ENCODE measurements at places on chromosomes 2 and 18.

DNA sequence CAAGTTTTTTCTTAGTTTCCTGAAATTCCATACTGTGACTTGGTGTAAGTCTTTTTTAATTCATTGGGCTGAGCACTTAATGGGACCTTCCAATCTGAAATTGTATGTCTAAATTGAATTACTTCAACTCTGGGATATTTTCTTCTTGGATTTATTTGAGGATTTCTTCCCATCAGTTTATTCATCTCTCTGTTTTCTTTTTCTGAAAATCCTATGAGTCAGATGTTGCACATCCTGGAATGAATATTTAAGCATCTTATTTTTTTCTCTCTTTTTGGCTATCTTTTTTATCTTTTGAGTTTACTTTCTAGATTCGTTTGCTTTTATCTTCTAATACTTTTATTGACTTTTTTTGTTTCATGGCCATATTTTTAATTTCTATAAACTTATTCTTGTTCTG, 55.4 kb upstream of the ACYP2 start:
- DNase-seq: no peak

DNA sequence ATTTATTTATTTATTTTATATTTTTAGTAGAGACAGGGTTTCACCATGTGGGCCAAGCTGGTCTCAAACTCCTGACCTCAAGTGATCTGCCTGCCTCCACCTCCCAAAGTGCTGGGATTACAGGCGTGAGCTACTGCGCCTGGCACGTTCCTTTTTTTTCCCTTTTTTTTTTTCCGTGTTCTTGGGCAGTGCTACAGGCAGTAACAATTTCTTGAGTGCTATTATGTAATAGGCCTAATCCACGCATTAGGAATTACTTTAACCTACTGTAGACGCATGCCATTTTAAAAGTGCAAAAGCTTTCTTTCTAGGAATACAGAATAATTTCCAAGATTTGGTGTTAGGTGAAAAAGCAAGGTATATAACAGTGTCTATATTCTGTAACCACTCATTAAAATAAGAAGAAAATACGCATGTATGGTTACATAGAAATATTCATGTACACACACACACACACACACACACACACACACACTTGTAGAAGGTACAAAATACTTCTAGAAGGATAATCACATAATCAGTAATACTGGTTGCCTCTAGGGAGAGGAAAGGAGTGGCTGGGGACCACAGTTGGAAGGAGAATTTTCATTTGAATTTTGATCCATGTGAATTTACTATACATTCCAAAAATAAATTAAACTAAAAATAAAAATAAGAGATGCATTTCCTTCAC, 92.3 kb downstream of the METTL8 start:
- DNase-seq: no peak

GRCh38 chr2:173903601-173904394, 61.4 kb downstream of the SP3 start:
- DNase-seq: no peak

DNA sequence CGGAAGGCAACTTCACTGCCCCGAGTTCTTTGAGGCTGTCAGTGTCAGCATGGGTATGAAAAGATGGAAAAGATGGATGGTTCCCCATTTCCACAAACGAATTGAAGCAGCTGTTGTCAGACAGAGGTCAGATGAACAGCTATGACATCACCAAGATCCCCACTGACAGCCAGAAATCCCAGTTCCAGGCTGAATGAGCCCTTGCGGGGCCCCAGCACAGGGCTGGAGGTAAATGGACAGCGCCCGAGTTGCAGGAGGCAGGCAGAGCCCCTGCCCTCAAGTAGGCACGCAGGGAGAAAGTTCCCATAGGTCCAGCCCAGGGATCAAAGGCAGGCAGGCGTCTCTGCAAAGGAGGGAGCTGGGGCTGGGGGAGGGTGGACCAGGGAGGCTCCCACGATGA, 169.5 kb upstream of the AGAP1 start:
- no peak for DNase-seq

- no peak for DNase-seq
These were observed 33.2 kb downstream of the SLC38A11 start for GRCh38 chr2:164922134-164922533.

GRCh38 chr2:160826496-160826895, 332.9 kb upstream of the RBMS1 start:
- no peak for DNase-seq

DNA sequence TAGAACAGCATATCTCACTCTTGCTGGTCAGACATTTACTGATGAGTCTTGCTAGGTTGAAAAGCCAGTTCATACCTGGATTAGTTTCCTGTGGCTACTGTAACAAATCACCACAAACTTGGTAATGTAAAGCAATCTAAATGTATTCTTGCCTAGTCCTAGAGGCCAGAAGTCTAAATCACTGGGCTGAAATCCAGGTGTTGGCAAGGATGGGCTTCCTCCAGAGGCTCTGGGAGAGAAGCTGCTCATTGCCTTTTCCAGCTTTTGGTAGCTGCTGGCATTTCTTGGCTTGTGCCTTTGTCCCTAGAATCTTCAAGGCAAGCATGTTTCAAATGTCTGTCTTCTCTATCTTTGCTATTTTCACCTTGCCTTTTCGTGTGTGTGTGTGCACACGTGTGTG, 62.3 kb upstream of the MAP4K3 start:
- DNase-seq: no peak

DNA sequence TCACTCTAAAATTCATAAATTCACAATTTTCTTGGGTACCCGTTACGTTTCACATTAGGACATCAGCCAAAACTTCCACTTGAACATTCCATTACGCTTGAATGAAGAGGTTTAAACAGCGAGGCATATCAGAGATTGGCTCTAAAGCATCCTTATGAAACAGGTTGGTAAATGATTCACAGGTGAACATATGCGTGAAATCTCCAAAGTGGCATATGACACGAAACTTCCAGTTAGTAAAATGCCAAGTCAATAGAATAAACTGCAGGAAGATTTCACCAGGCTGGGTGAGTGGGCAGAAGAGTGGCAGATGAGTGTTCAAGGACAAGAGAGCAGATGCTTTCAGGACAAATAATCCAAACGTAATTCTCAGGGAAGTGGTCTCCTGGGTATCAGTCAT, 33.9 kb upstream of the GLS start:
- DNase-seq: no peak

DNA sequence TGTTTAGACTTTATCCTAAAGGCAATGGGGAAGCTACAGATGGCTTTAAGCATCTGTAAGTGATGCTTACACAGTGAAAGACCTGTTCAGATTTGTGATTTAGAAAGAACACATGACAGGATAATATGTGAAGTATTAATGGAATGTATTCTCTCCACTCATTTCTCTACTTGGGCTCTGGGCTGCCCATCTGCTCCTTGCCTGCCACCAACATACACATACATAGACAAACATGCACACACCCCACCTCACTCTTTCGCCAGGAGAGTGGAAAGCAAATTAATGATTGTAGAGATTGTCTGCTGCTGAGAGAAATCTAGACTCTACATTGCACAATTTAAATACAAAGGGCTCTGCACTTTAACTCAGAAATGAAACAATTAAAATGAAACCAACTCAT, 61.0 kb upstream of the NFE2L2 start:
- DNase-seq: no peak

DNA sequence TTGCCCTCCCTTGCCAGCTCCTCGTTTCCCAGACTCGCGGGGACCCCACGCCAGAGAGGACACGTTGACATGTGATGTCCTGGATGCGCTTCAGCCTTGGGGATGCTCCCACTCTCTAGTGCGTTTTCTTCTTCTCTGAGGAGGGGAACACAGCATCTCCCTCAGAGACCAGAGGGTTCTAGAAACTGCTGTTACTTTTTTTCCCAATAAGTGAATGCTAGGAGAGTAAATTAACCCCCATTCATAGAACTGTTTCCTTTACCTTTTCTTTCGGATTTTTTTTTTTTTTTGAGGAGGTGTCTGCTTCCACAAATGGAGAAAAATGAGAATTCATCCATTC, 370 bp upstream of the EFEMP1 start:
- no peak for DNase-seq

DNA sequence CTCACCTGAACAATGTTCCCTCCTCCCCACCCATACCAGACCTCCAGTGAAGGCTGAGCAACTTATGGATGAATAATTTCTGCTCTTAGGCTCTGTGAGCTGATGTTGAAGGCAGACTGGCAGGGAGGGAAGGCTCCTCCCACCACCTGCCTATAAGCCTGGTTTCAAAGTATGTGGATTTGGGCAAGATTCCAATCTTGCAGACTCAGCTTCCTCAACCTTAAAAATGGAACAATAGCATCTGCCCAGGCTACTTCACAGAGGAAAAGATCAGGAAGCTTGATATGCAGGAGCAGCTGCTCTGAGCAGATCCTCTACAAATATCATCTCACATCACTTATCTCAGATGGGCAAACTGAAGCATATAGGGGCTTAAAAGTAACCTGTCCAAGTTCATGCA, 112.2 kb downstream of the ZFP36L2 start:
- DNase-seq: no peak

DNA sequence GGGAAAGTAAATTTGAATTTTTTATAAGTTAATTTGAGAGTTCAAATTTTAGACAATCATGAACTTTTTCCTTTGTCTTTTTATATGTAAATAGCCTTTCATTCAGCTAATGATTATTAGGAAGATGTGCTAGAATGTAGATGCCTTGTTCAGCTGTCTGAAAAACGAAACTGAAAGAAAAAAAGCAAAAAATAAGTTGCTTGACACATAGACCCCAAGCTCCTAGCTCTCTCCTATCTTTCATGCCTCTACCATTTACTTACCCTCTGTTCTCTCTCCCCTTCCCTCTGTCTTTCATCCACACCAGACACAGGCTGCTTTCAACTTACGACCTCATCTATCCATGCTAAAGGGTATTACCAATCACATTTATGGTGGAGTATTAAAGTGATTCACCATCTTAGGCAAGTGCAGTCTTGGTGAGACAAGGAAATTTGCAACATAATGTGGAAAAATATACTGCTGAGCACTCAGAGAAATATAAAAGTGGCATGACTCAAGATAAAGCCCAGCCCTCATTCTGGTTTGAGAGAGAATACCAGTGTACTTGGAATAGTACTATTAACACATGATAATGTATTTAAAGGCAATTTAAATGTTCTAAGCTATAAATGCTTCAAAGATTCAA, 425.6 kb downstream of the SUCLG1 start:
- no peak for DNase-seq

GRCh38 chr18:63071701-63072141, 247.8 kb downstream of the BCL2 start:
- no peak for DNase-seq

DNA sequence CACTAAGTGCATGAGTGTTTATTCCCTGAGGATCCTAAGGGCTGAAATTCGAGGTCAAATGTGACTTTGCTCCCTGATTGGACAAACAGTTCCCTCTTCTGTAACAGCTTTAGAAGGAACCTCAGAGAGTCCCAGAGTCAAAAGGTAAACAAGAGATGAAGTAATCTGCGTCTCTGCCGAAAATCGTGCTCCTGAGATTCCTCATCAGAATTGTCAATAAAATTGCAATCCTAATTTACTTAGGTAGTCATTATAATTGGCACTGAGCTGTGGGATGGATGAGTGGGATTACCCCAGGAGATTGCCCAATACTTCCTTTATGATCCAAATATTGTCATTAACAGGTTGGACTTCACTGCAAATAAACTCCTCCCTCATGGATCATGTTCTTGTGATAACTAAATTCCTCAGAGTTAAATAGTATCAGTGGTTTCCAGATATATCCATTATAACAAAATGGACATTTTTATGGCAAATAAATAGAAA, 907 bp upstream of the SUCLG1 start:
- DNase-seq: no peak

GRCh38 chr2:218622606-218623365, 15.1 kb downstream of the PLCD4 start:
- no peak for DNase-seq

DNA sequence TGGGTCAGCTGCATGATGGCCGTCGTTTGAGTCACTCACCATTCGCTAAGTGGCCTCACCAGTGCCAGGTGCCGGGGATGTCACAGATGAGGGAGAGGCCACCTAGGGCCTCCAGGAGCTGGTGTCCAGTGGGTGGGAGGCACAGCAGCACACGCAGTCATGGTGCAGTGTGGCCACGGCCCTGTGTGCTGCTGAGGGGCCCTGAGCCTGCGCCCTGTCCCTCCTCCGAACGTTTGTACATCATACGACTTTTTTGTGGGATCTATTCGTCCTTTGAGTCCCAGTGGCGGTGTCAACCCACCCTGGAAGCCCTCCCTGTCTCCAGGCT, 30.1 kb upstream of the ODC1 start:
- DNase-seq: no peak

DNA sequence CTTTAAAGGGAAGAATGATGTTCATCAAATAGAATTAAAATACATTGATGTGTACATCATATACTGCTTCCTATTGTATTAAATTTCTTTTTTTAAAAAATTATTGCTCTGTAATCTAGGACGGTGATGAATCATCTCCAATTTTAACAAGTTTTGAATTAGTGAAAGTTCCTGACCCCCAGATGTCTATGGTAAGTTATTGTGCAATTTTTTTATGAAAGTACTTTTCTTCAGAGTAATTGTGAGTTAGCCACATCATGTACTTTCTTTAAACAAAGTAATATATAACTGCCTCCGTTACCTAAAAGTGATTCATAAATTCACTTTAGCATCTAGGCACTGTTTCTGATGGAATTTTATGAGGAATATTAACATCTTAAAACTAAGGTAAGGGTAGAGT, 38.1 kb downstream of the PIK3C3 start:
- no peak for DNase-seq

GRCh38 chr2:182377467-182377866, 49.4 kb downstream of the PDE1A start:
- DNase-seq: no peak

DNA sequence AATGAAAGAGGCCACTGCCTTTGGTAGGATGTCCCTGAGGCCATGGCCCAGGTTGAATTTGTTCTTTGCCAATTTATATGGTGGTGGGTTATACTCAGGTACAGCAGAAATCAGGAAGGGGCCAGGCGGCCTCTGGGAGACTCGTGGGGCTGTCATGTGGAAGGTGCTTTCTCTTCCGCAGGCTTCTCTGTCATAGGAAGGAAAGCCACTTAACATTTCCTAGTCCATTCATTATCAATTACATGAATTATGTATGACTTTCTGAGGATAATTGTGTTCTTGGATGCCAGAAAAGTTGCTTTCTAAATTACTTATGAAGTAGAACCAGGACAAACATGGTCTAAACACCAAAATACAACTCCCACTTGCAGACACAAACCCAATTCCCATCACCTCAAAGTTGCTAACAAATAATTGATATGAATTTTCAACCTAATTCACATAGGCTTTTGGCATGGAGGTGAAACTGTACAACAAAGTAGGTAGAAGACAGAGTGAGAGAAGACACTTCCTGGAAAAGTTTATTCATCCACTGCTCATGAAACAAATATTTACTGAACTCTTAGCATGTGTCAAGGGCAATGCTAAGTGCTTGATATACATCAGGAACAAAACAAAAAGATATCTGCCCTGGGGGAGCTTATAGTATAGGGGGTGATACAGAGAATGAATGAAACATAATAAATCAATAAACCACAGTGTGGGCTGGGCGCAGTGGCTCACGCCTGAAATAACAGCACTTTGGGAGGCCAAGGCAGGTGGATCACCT, 50.5 kb upstream of the CHMP1B start:
- DNase-seq: no peak

GRCh38 chr2:37619959-37620300, 51.5 kb downstream of the CDC42EP3 start:
- DNase-seq: no peak

GRCh38 chr2:179932786-179933185, 71.4 kb upstream of the ZNF385B start:
- DNase-seq: no peak

GRCh38 chr18:48864876-48865275, 85.9 kb downstream of the SMAD7 start:
- DNase-seq: no peak

- DNase-seq: no peak
These were observed 76.8 kb downstream of the LYPD1 start for GRCh38 chr2:132593171-132593570.

Data from CMK (cell line).